Activated T-helper 1 cell treated with anti-CD3 and anti-CD28 coated beads, Interleukin-12 subunit alpha, Interleukin-12 subunit beta, Interleukin-2, Interleukin-4 antibody, amounts not matched to agents 30 ng/mL and 10 ng/mL and 1 ng/mL, durations not matched to agents 14 hours and 24 hours and 36 hours (primary cell): ENCODE measurements at places on chromosomes 1 and 21. TPM values are rescaled to one million over a fixed set of nuclear protein-coding genes. Genes with fewer than 3 reads are reported as not detected.

- DNase-seq = no peak
These were observed 513.0 kb downstream of the NUF2 start for GRCh38 chr1:163834778-163835177.

GRCh38 chr21:42426424-42426823, 22.7 kb downstream of the UBASH3A start:
- no peak for DNase-seq

DNA sequence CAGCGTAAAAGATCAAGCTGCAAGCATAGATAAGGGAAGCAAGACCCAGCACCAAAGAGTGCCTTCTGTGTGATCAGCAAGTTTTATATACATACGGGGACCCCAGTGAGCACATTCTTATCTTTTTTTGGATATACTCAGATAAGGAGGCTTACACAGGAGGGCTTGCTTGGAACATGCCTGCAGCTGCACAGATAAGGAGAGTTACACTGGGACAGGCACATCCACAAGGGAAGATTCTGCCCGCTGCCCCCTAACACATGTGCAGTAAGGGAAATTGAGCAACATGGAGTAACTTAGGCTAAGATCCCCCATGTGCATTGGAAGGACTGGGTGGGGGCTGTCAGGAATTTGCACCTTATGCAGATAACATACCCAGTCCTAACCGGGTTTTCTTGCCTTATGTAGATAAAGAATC, 1334.8 kb downstream of the MRPL39 start:
- DNase-seq = no peak

DNA sequence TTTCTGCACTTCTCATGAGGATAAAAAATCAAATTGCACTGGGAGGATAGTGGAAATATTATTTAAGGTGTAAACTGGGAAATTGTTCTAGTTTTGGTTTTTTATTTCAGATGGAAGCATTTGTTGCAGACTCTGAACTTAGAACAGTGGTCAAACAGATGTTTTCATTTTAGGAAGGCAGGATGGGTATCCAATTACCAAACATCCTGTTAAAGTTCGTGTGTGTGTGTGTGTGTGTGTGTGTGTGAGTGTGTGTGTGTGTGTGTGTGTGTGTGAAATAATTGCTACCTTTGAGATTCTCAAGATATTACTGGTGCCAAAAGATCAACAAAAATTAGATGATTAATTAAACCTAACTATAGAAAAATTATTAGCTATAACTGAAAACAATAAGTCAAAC, 24.3 kb upstream of the DUSP10 start:
- DNase-seq = no peak

DNA sequence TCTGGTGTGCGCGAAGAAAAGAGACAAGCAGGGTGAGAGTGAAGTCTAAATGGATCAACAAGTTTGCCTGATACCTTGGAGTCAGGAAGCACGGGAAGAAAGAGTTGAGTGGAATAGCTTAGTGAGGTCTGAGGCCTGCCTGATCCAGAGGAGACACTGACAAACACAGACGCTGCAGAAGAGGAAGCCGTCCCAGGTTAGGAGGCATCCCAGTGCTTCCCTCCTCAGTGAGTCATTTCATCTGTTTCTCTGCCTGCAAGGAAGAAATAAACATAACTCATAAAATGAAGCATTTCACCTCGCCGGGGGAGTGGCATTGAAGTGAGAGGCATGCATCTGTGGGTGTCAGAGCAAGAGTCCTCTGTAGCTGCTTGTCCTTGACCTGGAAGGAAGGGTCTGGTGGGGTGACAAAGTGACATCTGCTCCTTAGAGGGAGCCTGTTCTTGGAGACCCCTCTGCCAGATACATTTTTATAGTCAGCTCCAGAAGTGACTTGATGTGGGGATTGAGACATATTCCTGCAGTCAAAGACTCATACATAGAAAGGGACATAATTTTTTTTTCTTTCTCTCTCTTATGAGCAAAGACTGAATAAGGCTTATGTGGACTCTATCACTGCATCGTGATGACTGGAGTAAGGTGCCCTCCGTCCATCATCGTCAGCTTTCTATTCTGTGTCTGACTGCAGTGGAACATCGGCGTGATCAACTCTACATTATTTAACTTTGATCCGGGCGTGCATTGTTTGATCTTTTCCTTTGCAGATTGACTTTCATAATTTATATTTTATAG, 256.7 kb downstream of the KIF26B start:
- DNase-seq = no peak

GRCh38 chr1:95583661-95584210, 349.7 kb downstream of the RWDD3 start:
- no peak for DNase-seq

DNA sequence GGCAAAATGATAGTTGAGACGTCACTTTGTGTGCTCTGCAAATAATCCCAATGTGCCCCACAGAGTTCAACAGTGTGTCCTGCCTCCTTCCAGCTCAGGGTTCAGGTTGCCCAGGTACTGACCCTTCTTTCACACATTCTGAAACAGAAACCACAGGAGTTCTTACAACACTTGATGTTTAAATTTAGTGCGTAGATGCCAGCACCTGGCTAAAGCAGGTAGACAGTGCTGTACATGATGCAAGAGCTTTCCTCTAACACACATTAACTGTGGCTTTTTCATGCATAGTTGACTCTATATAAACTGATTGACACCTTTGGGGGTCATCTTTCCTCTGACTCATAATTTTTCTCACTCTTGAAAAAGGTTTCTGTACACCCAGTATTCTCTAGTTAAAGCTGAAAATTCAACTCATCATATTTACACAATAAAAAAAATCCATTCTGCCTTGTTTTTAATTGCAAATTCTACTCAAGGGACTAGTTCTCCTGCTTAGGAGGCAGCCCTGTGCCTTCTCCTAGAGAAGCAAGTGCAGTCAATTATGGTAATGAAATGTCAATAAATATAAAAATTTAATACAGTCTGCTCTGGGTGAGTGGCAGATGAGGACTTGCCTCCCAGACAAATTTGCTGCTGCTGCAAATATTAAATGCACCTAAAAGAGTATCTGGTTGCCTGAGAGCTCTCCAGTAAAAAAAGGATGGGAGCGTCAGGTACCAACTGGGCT, 91.4 kb downstream of the NR5A2 start:
- no peak for DNase-seq

- no peak for DNase-seq
These were observed 30.4 kb downstream of the TRIT1 start for GRCh38 chr1:39852876-39853275.

DNA sequence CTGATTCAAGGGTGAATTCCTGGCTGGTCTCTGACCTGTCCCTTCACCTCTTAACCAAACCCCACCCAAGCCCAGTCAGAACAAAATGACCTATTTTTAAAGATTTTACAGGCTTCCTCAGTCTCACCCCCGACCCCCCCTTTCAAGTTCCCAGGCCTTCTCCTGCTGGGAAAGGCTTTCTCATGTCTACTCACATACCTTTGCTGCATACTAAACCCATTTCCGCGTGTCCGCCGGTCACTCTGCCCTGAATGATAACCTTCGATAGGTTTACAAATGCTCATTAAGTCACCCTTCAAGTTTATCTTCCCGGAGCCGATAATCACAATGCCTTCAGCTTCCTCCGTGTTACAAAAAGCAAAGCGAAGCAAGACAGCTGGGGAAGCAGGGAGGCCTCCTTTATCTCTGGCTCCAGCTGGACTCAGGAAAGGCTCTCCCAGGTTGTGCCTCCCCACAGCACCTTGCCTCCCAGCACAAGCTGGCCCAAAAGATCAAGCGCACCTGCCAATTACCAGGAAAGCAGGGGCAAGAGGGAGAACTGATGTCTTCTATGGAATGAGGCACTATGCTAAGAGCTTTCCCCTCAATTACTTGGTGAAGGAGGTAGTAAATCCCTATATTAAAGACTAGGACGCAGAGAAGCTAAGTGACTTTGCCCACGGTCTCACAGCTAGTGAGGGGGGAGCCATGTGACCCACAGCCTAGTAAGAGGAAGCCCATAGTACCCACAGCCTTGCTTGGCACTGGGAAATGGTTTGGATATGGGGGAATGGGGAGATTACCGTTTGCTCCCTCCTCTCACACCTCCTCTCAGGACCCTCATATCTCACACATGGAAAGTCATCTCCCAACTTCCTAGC, 15.9 kb downstream of the SMIM12 start:
- no peak for DNase-seq

DNA sequence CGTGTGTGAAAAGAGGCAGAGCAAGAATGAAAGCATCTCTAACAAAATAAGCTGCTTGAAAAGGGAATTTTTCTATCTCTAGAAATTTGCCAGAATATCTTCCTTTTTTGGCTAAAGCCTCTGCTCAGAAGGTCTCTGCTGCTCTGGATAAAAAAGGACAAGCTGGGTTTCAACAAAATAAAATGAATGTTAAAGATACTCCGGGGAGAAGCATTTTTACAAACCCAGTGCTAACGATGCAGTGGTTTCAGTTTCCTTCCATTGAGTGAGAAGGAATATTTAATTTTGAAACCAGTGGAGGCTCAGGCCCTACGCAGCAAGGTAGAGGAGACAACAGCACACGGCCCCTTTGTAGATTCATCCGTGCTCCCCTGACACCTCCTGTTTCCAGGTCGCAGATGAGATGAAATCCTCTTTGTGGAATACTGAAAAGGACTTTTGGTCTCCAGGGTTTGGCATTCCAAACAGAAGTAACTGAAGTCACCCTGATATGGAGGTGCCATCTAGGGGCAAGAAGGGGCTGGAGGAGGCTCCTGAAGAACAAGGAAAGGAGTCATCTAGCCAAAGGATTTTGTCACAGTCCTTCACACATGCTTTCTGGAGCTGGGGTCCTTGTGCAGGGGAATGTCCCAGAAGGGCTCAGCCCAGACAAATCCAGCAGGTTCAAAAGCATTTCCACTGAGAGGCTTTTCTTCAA, 65.7 kb upstream of the SYT6 start:
- no peak for DNase-seq

DNA sequence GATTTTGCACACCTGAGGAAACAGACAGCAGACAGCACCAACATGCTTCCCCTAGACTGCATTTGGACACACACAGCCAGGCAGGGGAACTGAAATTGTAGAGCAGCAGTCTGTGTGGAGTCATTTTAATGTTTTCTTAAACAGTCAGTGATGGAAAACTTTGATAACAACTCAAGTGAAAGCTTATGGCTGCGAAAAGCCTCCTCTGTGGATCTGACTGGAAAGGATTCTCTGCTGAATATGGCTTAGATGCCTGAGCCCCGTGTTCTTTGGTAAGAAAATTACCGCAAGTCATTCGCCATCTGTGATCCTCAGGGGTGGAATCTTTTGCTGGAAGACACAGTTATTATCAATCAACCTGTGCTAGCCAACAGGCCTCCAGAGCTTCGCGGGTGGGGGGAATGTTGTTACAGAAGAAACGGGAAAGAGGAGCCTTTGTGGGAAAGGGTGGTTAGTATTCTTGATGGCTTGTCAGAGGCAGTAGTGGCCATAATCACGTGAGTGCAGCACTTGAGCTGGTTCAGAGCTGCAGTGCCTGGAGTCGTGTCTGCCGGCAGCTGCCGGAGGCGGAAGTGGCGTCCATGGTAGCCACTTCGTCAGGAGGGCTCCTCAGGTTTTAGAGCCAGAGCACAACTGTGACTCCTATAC, 204.7 kb downstream of the ST6GALNAC3 start:
- DNase-seq = no peak

DNA sequence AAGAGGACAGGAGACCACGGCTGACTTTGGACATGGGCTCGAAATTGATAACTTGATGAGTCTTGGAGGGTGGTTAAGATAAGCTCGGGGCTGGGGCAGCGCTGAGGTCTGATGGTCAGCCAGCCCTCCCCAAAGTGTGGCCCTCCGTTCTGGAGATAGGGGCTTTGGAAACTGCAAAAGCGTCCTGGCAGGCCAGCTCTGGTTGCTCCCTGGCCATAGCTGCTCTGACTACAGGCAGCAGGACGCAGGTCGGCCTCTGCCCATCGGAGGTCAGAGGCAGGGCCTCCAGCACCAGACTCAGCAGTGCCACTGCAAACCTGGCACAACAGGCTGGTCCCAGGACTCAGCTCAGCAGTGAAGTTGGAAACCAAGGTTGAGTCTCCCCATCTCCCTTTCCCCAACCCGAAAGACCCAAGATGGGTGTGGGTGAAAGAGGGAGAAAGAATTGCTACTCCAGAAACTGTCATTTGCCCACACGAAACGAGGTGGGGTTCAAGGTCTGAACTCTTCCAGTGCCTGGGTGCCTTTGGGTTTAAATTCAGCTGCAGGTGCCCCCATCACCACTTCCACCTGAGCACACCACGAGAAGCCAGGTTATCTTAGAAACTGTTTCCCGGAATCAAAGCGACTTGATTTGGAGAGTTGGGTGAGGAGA, 4.8 kb downstream of the SIM2 start:
- DNase-seq = no peak

DNA sequence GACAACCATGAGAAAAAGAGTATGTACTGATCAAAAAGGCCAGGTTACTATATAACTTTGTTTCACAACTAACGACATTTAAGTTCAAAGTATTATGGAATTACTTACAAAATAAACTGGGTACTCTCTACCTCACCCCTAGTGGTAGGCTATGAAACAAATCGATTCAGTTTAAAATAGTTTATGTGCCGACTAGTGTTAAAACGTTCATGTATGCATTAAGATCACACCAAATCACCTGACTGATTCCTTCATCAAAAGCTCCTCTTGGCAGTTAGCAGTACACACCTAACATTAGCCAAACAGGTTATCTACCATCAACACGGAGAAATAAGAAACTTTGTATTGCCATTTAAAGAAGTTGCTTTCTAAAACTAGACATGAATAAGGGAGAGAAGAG, 137.1 kb downstream of the AKT3 start:
- no peak for DNase-seq

DNA sequence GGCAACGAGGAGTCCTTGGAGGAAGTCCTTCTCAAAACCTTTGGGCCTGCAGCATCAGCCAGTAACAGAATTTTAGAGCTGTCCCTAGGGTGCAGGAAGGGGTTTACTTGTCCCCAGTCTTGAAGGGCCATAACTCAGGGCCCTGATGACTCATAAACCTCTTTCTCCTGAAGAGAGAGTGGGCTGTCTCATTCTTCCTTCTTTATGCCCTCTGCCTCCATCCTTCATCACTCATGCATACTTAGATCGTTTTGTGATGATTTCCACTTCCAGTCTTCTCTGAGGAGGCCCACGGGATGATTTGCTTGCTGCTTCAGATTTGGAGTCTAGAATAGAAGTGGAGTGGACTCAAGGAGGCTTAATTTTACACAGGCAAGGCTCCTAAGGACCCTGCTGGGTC, 60.2 kb downstream of the NDUFS5 start:
- no peak for DNase-seq

- DNase-seq = no peak
These were observed 119.7 kb downstream of the PLPPR4 start for GRCh38 chr1:99384021-99384420.

- no peak for DNase-seq
These were observed 148.1 kb downstream of the ADSS2 start for GRCh38 chr1:244303610-244303969.

GRCh38 chr1:6915999-6916565, 130.8 kb downstream of the CAMTA1 start:
- DNase-seq = no peak

GRCh38 chr1:30450818-30451233, 272.6 kb downstream of the MATN1 start:
- DNase-seq = no peak

Gene E2F2
- 32.0 and 33.5 TPM in 2 replicates for total RNA-seq

Gene OLFML3
- 0.10 TPM in 2 replicates for total RNA-seq

Gene LAMC2
- 0.16 and 0.22 TPM in 2 replicates for total RNA-seq
